Amniotic epithelial cell (primary cell): ENCODE measurements at places on chromosomes 16 and 17.

GRCh38 chr16:6625606-6626005, 707.0 kb upstream of the RBFOX1 start:
- no peak for DNase-seq

DNA sequence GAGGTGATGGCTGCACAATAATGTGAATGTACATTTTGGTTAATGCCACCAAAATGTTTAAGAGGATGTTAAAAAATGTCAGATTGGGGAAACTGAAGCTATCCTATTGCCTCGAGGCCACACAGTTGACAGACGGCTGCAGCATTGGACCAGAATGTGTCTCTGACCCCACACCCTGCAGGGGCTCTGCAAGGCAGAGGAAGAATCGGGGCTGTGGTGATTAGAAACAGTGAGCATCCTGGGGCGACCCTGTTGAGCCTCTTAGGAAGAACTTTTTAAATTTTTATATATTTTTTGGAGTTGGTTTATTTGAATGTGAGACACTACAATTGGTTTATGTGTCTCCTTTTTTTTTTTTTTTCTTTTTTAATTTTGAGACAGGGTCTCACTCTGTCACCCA, 15.0 kb upstream of the ADORA2B start:
- DNase-seq: no peak

DNA sequence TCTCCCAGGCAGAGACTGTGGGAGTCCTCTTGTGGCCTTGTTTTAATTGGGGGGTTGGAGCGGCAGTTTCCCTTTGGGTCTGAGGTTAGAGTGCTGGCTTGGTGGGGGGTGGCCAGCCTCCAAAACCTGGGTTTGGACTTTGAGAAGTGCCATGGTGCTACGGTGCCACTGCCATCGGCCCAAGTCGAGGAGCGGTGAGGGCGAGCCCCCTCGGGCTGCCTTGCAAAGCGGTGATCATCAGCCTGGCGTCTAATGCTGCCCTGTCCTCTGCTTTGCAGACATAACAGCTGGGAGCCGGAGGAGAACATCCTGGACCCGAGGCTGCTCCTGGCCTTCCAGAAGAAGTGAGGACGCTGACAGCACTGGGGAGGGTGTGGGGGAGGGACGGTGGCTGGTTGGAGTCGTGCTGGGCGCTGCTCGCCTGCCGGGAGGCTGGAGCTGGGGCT, 1.2 kb downstream of the CBX2 start:
- DNase-seq: no peak

DNA sequence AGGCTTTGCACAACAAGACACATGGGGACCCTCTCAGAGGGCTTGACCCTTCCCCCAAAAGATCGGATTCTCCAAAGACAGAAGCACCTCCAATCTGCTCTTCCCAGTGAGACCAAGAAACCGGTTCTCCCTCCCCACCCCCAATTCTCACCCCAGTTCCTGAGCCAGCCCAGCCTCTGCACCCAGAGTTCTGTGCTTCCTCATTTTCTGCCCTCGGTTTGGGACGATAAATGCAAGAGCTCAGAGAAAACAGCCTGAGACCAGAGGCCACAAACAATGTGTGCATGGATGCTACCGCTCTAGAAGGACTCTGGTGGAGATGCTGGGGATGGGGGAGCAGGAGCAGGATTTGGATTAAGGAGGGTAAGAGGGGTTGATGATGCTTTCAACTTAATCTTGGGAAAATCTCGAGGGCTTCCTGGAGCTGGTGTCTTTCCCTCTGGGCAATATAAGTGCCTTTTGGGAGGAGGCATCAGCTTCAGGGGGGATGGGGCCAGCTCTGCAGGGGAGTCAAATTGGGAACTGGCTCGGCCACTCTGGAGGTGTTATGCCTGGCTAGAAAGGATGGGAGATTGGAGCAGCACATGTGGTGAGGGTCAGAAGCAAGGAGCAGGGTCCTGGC, 6.0 kb downstream of the KRT15 start:
- DNase-seq: no peak
